MCF 10A (cell line): ENCODE measurements at places on chromosomes 3 and 15. TPM values are rescaled to one million over a fixed set of nuclear protein-coding genes. Genes with fewer than 3 reads are reported as not detected.

DNA sequence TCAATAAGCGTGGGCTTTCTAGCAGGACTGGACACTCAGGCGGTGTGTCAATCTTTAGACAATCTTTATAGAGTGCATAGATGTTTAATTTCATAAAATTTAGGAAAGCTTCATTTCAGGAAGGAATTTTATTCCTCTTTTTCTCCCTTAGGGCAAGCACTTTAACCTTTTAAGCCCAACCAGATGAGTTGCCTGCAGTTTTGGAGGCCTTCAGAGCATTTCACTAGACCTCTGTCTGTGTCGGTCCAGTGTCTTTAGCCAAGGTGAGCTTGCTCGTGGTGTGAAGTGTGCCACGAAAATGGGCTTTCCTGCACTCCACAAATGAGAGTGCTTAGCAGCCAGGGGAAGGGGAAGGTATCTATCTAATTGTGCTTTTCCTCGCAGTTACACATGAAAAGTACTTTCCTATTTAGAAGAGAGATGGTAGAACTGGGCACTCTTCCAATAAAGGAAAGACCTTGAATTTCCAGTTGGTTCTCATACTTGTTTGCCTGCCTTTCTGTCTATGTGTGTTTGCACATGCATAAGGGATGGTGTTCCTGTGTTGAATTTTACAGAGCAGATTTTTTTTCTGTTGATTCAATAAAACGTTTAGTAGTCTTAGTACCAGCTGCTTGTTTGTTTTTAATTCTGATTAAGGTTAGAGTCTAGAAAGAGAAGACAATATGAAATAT is 53.6 kb downstream of the FEZF2 start:
- DNase-seq = no peak
- no peak overlapping the region for H3K27ac ChIP-seq
- no peak overlapping the region for H3K4me3 ChIP-seq
- H3K36me3 ChIP-seq = no peaks in the 10 kb centered on the region
- no peaks in the 10 kb centered on the region for H3K4me1 ChIP-seq
- H3K27me3 ChIP-seq = peaks cover 98% of the 10 kb centered on the region

- H3K4me1 ChIP-seq = no peaks in the 10 kb centered on the region
- DNase-seq = no peak
- H3K27me3 ChIP-seq = no peaks in the 10 kb centered on the region
- H3K4me3 ChIP-seq = no peak overlapping the region
- H3K36me3 ChIP-seq = no peaks in the 10 kb centered on the region
These were observed 820.8 kb downstream of the IGSF11 start for GRCh38 chr3:118213892-118214291.

Gene PIF1
- total RNA-seq = 8.1 and 13.4 TPM in 2 replicates

- H3K4me3 ChIP-seq = no peak overlapping the region
- H3K27me3 ChIP-seq = peaks cover 45% of the 10 kb centered on the region
- no peaks in the 10 kb centered on the region for H3K4me1 ChIP-seq
- DNase-seq = no peak
- H3K27ac ChIP-seq = no peak overlapping the region
These were observed 72.0 kb downstream of the TPRA1 start for GRCh38 chr3:127518456-127519081.

Gene FXR1
- 166 and 194 TPM in 2 replicates for total RNA-seq

- DNase-seq = no peak
- no peak overlapping the region for H3K27ac ChIP-seq
- H3K4me1 ChIP-seq = peaks cover 19% of the 10 kb centered on the region
- no peaks in the 10 kb centered on the region for H3K27me3 ChIP-seq
- no peaks in the 10 kb centered on the region for H3K36me3 ChIP-seq
These were observed 27.8 kb downstream of the LIPC start for GRCh38 chr15:58459560-58459959.

DNA sequence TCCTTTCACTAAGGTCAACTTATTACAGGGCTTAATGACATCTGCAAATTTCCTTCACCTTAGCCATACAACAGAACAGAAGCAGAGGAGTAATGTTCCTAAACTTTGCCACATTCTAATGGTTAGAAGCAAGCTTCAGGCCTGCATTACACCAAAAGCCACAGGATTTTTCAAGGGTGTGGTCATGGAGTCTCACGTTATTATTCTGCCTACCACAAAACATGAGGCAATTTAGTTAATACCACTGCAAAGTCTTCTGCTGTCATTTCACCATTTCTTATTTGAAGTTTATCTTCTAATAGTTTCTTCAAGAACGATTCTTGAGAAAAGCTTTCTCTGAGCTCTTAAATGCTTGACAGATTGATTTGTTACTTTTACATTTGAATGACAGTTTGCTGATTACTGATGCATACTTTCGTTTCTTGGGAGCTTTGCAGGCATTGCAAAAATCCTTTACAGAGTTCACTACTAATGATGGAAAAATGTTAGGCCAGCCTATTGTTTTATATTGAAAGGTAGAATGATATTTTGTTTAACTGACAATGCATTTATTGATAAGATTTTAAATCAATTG is 1257.1 kb downstream of the NSUN3 start:
- DNase-seq = no peak
- no peak overlapping the region for H3K27ac ChIP-seq
- H3K27me3 ChIP-seq = peaks cover 21% of the 10 kb centered on the region
- H3K4me1 ChIP-seq = no peaks in the 10 kb centered on the region

DNA sequence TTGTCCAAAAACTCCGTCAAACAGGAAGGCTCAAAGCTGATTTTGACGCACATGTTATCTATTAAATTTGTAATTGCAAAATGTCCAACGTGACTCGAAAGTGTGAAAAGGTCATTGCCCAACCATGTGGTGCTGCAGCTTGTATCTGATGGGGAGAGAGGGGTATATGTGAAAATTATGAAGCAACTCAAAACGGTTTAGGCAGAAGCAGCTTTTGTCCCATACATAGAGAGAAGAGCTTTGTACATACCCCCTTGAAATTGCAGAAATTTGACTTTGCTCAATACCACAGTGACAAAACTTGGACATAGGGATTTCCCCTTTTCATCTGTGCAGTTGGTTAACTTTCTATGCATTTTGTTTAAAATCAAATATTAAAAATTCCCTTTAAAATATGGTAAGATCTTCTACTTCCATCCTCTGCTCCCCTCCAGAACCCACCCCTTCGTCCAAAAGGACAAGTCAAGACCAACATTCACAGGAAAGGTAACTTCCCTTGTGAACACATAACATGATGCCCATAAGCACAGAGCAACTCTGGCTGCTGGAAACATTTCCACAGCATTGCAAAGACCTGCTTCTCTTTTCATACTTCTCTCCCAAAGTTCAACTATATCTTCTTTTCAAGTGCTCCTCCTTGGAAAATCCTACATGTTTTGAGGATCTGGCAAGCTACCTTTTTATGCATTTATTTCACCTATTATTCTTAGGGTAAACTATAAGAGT is 253.7 kb upstream of the THBS1 start:
- no peak overlapping the region for H3K27ac ChIP-seq
- peaks cover 15% of the 10 kb centered on the region for H3K4me1 ChIP-seq
- no peaks in the 10 kb centered on the region for H3K36me3 ChIP-seq
- H3K4me3 ChIP-seq = no peak overlapping the region
- H3K27me3 ChIP-seq = no peaks in the 10 kb centered on the region

DNA sequence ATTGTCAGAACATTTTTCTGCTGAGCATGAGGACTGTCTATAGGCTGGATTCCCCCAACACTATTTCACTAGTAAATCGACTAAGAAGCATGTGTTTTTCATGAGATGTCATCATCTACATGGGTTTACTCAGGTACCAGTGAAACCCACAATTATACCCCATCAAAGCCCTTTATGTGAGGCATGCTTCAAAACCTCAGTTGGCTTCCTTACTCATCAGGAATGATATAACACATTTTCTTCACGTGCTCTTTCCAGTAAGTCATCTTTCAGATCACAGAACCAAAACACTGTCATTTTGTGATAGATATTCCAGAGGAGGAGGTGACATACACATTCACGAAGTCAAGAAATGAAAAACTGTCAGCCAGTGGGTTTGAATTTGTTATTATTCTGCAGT is 116.5 kb downstream of the ANO10 start:
- H3K4me1 ChIP-seq = no peaks in the 10 kb centered on the region
- no peak overlapping the region for H3K27ac ChIP-seq
- H3K36me3 ChIP-seq = no peaks in the 10 kb centered on the region
- H3K4me3 ChIP-seq = no peak overlapping the region
- H3K27me3 ChIP-seq = no peaks in the 10 kb centered on the region

Gene TMEM45A
- 4.1 and 8.0 TPM in 2 replicates for total RNA-seq

- H3K4me3 ChIP-seq = no peak overlapping the region
- H3K4me1 ChIP-seq = no peaks in the 10 kb centered on the region
- DNase-seq = peak; percentile 53
- no peaks in the 10 kb centered on the region for H3K27me3 ChIP-seq
These were observed 57.5 kb upstream of the SIN3A start for GRCh38 chr15:75508840-75509532.

DNA sequence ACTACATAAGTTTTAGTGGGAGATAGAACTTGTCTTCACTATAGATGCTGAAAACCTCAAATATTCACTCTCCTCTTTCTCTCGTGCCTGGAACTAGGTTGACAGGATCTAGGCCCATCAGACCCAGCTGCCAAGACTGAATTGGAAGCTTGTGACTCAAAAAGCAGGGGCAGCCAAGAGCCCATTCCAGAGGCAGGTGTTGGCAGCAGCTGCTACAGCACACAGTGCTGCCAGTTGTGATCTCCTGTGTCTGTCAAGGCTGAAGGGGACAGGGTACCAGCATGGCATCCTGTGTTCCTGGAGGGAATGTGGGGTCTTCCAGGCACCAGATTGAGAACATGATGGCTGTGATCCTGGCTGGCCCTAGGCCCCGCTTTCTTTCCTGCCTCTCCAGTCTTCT is 92.5 kb upstream of the MB21D2 start:
- H3K27me3 ChIP-seq = no peaks in the 10 kb centered on the region
- no peaks in the 10 kb centered on the region for H3K4me1 ChIP-seq
- DNase-seq = no peak

- no peak for DNase-seq
- H3K4me1 ChIP-seq = no peaks in the 10 kb centered on the region
- H3K27ac ChIP-seq = no peak overlapping the region
These were observed 262.4 kb downstream of the CPNE4 start for GRCh38 chr3:131772269-131773026.

GRCh38 chr15:43102187-43102586 is 3.7 kb downstream of the UBR1 start:
- H3K27me3 ChIP-seq = no peaks in the 10 kb centered on the region
- DNase-seq = no peak
- H3K4me3 ChIP-seq = no peak overlapping the region
- H3K4me1 ChIP-seq = peaks cover 47% of the 10 kb centered on the region

Gene VIPR1
- total RNA-seq = 0.28 and 0.54 TPM in 2 replicates

DNA sequence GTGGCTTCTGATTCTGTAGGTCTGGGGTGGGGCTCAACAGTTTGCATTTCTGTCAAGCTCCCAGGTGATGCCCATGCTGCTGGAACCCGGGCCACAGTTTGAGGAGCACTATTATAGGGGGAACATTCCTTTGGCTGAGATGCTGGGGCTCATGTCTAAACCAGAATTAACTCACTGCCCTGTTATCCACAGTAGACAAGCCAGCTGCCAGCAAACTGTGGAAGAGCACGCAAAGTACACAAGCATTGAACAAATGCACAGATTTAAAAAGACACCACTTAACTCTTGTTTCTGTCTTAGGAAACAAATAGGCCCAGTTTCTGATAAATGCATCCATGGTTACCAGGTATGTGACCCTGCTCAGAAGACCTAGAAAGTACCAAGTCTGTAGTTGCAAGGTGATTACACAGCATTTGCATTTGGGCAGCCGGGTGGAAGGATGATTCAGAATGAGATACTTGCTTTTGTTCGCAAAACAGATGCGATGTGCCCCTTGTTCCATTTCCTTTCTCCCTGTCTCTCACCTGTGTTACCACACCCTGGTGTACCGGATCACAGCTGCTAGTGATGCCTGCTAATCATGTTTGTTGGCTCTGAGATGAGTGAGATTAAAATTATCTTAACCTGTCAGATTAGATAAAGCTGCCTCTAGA is 12.4 kb downstream of the GYG1 start:
- H3K4me1 ChIP-seq = peaks cover 6% of the 10 kb centered on the region
- H3K27ac ChIP-seq = no peak overlapping the region
- no peaks in the 10 kb centered on the region for H3K27me3 ChIP-seq
- H3K36me3 ChIP-seq = peaks cover 13% of the 10 kb centered on the region
- DNase-seq = no peak

Gene GSK3B
- 71.5 and 73.6 TPM in 2 replicates for total RNA-seq

GRCh38 chr3:131223373-131224289 is 157.9 kb upstream of the NUDT16 start:
- H3K4me1 ChIP-seq = no peaks in the 10 kb centered on the region
- no peak for DNase-seq
- no peak overlapping the region for H3K4me3 ChIP-seq

- H3K4me3 ChIP-seq = no peak overlapping the region
- no peaks in the 10 kb centered on the region for H3K27me3 ChIP-seq
- H3K27ac ChIP-seq = no peak overlapping the region
- H3K4me1 ChIP-seq = peaks cover 33% of the 10 kb centered on the region
- no peaks in the 10 kb centered on the region for H3K36me3 ChIP-seq
These were observed 63.1 kb upstream of the NPHP3 start for GRCh38 chr3:132785292-132785691.

Gene ZNF662
- not detected in 2 replicates for total RNA-seq
